ENCODE measurements at places on chromosomes 3 and 15.

DNA sequence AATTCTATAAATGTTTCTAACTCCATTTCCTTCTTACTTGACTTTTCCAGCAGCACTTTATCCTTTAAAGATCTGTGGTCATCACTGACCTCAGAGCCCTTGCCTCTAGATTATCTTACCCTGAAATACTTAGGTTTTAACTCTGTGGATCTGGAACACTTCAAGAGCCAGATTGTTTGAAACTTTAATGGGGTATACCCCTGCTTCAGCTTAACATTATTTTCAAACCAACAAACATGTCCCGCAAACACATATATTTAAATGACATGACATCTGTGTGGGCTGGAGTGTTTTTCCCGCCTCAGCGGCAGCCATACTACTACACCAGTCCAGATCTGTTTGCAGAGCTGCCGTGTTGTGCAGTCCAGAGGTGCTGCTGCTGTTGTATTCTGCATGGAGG is 252.0 kb upstream of the TPM1 start:
- no peak for DNase-seq

- DNase-seq: no peak
Observed at GRCh38 chr15:41777421-41777973, 3.2 kb downstream of the MAPKBP1 start.

DNA sequence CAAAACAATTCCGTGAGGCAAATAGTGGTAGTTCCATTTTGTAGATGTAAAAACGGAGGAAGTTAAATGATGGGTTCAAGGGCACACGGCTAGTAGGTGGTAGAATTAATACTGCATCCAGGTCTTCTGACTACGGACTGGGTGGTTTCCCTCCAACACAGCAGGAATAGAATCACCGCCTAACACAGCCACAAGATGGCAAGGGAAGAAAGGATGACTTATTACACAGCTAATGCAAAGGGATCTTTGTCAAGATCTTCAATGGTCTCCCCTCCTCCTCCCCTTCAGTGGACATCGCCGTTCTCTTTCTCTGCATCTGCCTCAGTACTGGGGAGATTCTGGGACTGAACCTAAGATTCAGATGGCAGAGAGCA is 524 bp upstream of the TOPBP1 start:
- DNase-seq: no peak

DNA sequence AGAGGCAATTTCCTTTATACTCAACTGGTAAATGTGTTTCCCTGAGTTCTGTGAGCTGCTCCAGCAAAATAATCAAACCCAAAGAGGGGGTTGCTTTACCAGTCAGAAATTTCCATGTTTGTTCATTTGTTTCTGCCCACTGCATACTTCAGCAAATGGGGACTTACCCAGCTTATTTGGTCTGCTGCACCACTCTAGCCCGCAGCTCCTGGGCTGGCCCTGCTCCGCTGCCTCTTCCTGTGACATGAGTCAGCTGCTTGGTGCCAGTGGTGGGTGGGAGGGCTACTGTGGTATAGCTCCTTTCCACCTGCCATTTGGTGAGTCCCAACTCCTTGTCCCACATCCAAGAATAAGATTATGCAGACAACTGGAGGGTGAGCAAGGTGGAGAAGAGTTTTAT is 644.2 kb downstream of the MCTP2 start:
- DNase-seq: no peak

GRCh38 chr15:82126346-82126745 is 80.5 kb upstream of the MEX3B start:
- no peak for DNase-seq

GRCh38 chr3:126372413-126373145 is 15.4 kb upstream of the KLF15 start:
- no peak for DNase-seq

- no peak for DNase-seq
Observed at GRCh38 chr3:117171124-117171523, 461.5 kb downstream of the TUSC7 start.

DNA sequence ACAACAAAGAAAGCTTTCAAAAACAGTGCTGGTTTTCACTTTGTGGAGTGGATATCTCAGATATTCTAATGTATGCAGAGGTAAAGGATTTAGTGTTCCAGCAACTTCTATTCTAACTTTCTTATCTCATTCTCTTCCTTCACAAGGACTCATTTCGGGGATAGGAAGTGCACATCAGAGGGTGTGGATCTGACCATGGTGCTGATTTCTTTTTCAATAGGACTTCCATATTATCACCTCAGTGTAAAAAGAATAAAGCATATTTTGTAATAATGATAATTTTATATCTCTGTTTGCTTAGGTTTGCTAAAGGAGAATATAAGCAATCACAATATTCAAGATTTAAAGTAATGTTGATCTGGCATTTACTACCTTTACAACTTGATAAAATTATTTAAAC is 12.5 kb upstream of the CADM2 start:
- no peak for DNase-seq

DNA sequence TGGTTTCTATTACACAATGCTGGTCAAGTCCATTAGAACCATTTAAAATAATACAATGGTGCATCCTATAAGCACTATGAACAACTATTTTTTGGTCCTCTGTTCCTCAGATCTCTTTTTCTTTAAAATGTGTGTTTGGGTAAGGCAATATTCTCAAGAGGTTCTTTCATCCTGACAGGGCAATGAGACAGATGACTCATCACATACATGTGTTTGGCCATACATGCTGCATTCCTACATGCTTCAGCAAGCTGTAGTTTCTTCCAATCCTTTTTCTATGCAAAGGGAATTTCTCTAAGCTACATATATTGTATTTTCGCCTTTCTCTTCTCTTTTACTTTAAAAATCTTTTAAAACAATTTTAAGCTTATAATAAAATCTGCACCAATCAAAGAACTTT is 52.7 kb downstream of the OTOL1 start:
- no peak for DNase-seq

GRCh38 chr3:88150371-88150770 is 612 bp downstream of the C3orf38 start:
- DNase-seq: no peak

- DNase-seq: no peak
Observed at GRCh38 chr3:152039887-152040286, 166.4 kb downstream of the SUCNR1 start.

DNA sequence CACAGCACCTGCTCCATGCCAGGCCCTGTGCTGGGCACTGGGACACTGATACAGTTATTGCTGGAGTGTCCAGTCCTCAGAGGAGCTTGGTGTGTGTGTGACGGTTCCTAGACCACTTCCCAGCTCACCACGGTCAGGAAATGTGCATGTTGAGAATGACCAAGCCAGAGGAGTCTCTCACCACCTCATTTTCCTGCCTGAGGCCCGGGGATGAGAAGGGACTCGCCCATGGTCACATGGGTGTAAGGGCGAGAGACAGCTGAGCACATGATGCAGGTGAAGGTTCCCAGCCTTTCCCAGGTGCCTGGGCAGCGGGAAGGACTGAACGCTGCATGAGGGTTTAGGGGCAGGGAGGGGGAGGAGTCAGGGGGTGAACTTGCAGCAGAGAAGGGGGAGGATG is 180.9 kb upstream of the TLE3 start:
- DNase-seq: no peak

DNA sequence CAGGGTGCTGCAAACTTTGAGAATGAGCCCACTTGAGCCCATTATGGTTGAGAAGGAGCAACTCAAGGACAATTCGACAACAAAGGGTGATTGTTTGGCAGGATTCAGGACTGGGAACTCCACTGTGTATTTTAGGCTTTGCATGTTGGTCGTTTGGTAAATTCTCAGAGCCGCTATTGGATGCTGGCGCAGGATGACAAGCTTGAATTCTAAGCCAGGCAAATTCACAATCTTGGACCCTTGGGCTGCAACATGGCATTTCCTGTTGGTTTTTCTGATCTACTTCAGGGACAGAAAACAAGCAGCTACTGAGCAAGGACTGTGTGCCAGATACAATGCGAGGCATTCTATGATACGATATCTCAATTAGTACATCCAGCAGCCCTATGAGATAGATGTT is 82.8 kb downstream of the RYR3 start:
- DNase-seq: no peak

DNA sequence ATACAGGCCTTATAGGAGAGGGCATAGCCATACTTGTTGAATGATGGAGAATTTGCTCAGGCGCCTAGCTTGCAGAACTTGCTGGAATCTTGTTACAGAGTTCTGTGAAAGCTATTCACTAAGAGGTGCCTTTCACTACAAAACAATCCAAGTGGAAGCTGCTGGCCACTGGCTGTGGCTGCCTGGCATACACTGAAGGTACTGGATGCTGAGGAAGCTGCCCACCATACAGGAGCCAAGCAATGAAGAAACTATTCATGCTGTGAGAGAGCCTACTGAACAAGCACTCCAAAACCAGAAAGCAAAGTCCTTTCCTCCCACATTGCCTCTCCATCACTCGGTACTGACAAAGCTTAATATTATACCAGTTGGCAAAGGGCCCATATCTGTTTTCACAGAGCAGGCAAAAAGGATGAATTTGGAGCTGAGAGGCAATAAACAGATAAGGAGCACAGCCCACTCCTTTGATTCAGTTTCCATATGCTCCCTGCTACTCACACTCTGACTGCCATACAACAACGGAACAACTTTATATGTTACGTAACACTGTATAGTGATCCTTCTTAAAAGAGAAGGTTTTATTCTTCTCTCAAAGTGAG is 192.6 kb upstream of the ALCAM start:
- no peak for DNase-seq

All from stimulated activated CD4-positive, alpha-beta T cell treated with anti-CD3 and anti-CD28 coated beads, TNF-alpha, amount 100 ng/mL, for 1 hour (primary cell).